Pancreas (tissue), 10 donors: ENCODE measurements at places on chromosomes 7 and 10. TPM values are rescaled to one million over a fixed set of nuclear protein-coding genes. Genes with fewer than 3 reads are reported as not detected.

UBE3C gene
- total RNA-seq, result 22.3 TPM

DNA sequence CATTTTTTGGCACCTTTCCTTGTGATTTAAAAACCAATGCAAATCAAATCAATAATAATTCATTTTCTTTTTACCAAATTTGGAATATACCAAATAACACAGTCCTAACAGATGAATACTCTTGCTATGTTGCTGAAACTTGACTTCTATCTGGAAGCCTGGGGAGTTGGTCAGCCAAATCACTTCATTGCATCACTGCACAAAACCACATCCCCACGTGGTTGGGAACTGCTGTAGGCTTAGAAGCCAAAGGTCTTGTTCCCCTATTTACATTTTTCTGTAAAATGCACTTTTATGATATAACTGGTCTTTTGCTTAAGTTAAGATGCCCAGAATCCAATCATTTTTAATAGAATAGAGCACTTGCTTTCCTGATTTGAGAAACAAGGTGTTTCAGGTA, 15.2 kb downstream of the GPR85 start:
- no peaks in the 10 kb centered on the region for H3K4me1 ChIP-seq
- H3K27me3 ChIP-seq, result no peaks in the 10 kb centered on the region
- DNase-seq, result no peak
- no peak overlapping the region for H3K4me3 ChIP-seq
- no peaks in the 10 kb centered on the region for H3K36me3 ChIP-seq
- no peak overlapping the region for H3K27ac ChIP-seq

DNA sequence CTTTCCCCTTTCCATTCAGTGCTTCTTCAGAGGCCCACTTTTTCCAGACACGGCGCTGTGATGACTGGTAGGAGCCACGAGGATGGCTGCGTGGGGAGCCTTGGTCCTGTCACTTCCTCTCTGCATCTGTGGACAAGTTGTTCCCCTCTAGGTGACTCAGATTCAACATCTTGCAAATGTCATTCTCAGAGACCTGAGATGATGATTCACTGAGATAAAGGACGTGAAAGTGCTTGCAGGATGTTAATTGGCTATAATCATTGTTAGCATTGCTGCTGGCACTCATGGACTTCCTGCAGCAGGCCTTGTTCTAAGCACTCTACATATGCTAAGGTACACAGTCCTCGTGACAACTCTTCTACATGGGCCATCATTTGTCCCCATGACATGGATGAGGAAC, 489.8 kb upstream of the ZMIZ1 start:
- no peaks in the 10 kb centered on the region for H3K36me3 ChIP-seq
- H3K27me3 ChIP-seq, result no peaks in the 10 kb centered on the region
- no peaks in the 10 kb centered on the region for H3K4me1 ChIP-seq
- no peak overlapping the region for H3K4me3 ChIP-seq
- H3K27ac ChIP-seq, result no peak overlapping the region

- no peak for DNase-seq
- H3K4me1 ChIP-seq, result no peaks in the 10 kb centered on the region
- H3K36me3 ChIP-seq, result no peaks in the 10 kb centered on the region
These were observed 49.0 kb downstream of the SPOCK2 start for GRCh38 chr10:72039377-72039776.

- H3K36me3 ChIP-seq, result no peaks in the 10 kb centered on the region
- DNase-seq, result no peak
- no peak overlapping the region for H3K27ac ChIP-seq
- H3K4me1 ChIP-seq, result no peaks in the 10 kb centered on the region
- H3K4me3 ChIP-seq, result no peak overlapping the region
These were observed 178.4 kb downstream of the DGKI start for GRCh38 chr7:137668404-137668803.

SKIDA1 gene
- 0.74 TPM for total RNA-seq

GRCh38 chr7:102823390-102824119, 74.8 kb downstream of the FAM185A start:
- peaks cover under 1% of the 10 kb centered on the region for H3K4me1 ChIP-seq
- H3K4me3 ChIP-seq, result no peak overlapping the region
- H3K27ac ChIP-seq, result no peak overlapping the region
- no peaks in the 10 kb centered on the region for H3K27me3 ChIP-seq

- no peak overlapping the region for H3K27ac ChIP-seq
- DNase-seq, result no peak
- H3K27me3 ChIP-seq, result no peaks in the 10 kb centered on the region
- H3K36me3 ChIP-seq, result no peaks in the 10 kb centered on the region
- no peak overlapping the region for H3K4me3 ChIP-seq
These were observed 402.8 kb downstream of the CDC14C start for GRCh38 chr7:49327155-49327554.

PRKG1 gene
- 3.2 TPM for total RNA-seq

DNA sequence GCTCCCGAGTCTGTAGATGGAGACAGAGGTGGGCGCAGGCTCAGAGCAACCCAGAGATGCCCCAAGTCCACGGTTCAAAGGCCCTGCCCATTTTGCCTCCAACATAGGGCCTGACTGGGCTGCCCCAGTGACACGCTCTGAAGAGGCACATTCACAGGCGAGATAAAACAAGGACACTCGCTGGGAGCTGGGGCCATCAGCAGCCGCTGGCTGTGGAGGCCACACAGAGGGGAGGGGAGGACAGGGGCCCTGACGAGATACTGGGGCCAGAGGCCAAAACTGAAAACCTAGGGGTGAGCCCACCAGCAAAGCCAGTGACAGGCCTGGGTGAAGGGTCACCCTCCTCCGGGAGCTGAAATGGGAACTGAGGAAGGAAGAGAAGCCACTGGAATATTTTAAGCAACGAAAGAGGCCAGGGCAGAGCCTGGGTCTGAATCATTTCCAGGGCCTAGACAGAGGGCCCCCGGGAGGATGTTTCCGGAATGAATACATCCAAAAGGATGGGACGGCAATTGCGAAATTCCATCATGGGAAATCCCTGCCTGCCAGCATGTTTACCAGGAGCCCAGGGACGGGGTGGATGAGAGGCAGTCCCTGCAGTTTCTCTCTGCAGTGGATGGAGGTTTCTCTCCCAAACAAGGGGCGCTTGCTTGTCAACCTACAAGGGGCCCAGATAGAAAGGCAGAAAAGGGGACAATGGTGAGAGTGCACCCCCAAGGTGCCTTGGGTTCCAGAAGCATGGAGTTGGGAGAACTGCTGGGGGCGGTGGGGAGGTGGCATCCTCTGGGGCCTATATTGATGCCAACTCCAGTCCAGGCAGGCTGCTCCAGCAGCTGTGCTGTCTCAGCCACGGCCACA, 29.0 kb upstream of the HSPA12A start:
- H3K4me1 ChIP-seq, result no peaks in the 10 kb centered on the region
- no peaks in the 10 kb centered on the region for H3K27me3 ChIP-seq
- H3K36me3 ChIP-seq, result no peaks in the 10 kb centered on the region
- no peak for DNase-seq

GRCh38 chr7:40587419-40587818, 452.6 kb downstream of the SUGCT start:
- no peak overlapping the region for H3K4me3 ChIP-seq
- H3K4me1 ChIP-seq, result no peaks in the 10 kb centered on the region
- no peak overlapping the region for H3K27ac ChIP-seq
- H3K27me3 ChIP-seq, result no peaks in the 10 kb centered on the region
- no peak for DNase-seq
- no peaks in the 10 kb centered on the region for H3K36me3 ChIP-seq
